Prostate gland (tissue), 2 donors: ENCODE measurements at places on chromosomes 3 and 15. TPM values are rescaled to one million over a fixed set of nuclear protein-coding genes. Genes with fewer than 3 reads are reported as not detected.

The DNAH12 gene
- 0.05 TPM for total RNA-seq

- H3K4me1 ChIP-seq: peaks cover 7% of the 10 kb centered on the region
- no peaks in the 10 kb centered on the region for H3K27me3 ChIP-seq
- H3K36me3 ChIP-seq: no peaks in the 10 kb centered on the region
- no peak for DNase-seq
- no peak overlapping the region for H3K4me3 ChIP-seq
- H3K27ac ChIP-seq: no peak overlapping the region
These were observed 166.7 kb downstream of the FOXP1 start for GRCh38 chr3:71416876-71417275.

The ABCF3 gene
- 103 TPM for total RNA-seq

DNA sequence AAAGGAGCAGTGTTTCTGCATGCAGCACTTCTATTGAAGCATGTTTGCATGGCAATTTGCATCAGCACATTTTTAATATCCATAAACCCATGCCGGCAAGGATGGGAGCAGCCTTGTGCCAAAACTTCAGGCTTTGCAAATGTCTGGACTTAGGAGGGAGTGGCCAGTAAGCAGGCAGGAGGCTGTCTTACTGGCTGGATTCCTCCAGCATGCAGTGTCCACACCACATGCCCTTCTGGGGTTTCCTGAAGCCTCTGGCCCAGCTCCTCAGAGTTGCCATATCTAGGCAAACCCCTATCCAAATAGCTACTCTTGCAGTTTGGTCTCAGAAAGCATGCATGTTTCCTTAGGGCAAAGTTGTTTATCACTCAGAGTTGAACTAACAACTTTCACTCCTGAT, 139.1 kb upstream of the MRPS22 start:
- DNase-seq: no peak
- H3K36me3 ChIP-seq: no peaks in the 10 kb centered on the region
- no peaks in the 10 kb centered on the region for H3K27me3 ChIP-seq
- H3K4me1 ChIP-seq: no peaks in the 10 kb centered on the region
- no peak overlapping the region for H3K4me3 ChIP-seq

GRCh38 chr3:163786416-163786815, 1291.9 kb downstream of the SI start:
- H3K36me3 ChIP-seq: no peaks in the 10 kb centered on the region
- H3K4me3 ChIP-seq: no peak overlapping the region
- no peak overlapping the region for H3K27ac ChIP-seq
- no peaks in the 10 kb centered on the region for H3K27me3 ChIP-seq
- H3K4me1 ChIP-seq: no peaks in the 10 kb centered on the region

GRCh38 chr15:69090197-69090948, 70.1 kb upstream of the GLCE start:
- H3K4me3 ChIP-seq: no peak overlapping the region
- H3K36me3 ChIP-seq: no peaks in the 10 kb centered on the region
- H3K27me3 ChIP-seq: no peaks in the 10 kb centered on the region
- H3K4me1 ChIP-seq: no peaks in the 10 kb centered on the region
- DNase-seq: no peak

- H3K27ac ChIP-seq: no peak overlapping the region
- no peaks in the 10 kb centered on the region for H3K36me3 ChIP-seq
These were observed 192.2 kb upstream of the TPM1 start for GRCh38 chr15:62850318-62850717.

DNA sequence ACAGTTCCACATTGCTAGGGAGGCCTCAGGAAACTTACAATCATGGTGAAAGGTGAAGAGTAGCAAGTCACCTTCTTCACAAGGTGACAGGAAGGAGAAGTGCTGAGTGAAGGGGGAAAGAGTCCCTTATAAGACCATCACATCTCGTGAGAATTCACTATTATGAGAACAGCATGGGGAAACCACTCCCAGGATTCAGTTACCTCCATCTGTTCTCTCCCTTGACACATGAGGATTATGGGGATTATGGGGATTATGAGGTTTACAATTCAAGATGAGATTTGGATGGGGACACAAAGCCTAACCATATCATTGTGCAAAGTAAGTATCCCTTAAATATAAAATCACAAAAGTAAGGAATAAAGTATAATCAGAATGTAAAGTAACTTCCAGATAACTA, 375.9 kb upstream of the NAALADL2 start:
- no peaks in the 10 kb centered on the region for H3K36me3 ChIP-seq
- no peaks in the 10 kb centered on the region for H3K27me3 ChIP-seq
- H3K27ac ChIP-seq: no peak overlapping the region

DNA sequence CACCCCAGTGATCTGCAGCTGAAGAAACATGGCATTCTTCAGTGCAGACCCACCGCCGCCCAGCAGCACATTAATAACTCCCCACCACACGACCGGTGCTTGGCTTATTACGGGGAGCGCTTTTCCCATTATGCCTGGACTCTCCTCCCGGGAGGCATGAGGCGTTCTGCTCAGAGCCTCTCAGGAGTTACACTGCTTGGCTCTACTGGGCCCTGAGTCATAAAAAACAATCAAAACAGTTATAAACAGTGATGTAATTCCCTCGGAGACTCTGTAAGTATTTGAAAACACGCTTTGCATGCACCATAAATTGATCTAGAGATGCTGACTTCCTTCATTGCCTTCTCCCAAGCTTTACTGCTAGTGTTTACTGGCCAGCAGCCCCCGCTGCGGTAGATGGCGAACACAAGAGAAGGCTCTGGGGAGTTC, 77.1 kb upstream of the SNRPA1 start:
- H3K4me3 ChIP-seq: no peak overlapping the region
- no peaks in the 10 kb centered on the region for H3K4me1 ChIP-seq
- no peaks in the 10 kb centered on the region for H3K36me3 ChIP-seq
- no peak for DNase-seq

The SENP5 gene
- total RNA-seq: 28.3 TPM

The BLOC1S6 gene
- total RNA-seq: 82.5 TPM

The NUP210 gene
- total RNA-seq: 10.6 TPM

The BLM gene
- 1.4 TPM for total RNA-seq

GRCh38 chr3:194773216-194773615, 87.5 kb downstream of the FAM43A start:
- peaks cover 2% of the 10 kb centered on the region for H3K4me1 ChIP-seq
- no peaks in the 10 kb centered on the region for H3K36me3 ChIP-seq
- peak overlapping the region; percentile 32 for H3K27ac ChIP-seq

- DNase-seq: no peak
- no peaks in the 10 kb centered on the region for H3K27me3 ChIP-seq
- H3K36me3 ChIP-seq: no peaks in the 10 kb centered on the region
- H3K4me1 ChIP-seq: no peaks in the 10 kb centered on the region
These were observed 222.6 kb downstream of the LRRC3B start for GRCh38 chr3:26845194-26845593.

The THRB gene
- 13.0 TPM for total RNA-seq

- no peaks in the 10 kb centered on the region for H3K4me1 ChIP-seq
- H3K27me3 ChIP-seq: no peaks in the 10 kb centered on the region
- H3K4me3 ChIP-seq: no peak overlapping the region
- no peak for DNase-seq
These were observed 149.9 kb downstream of the CFAP20DC start for GRCh38 chr3:58899953-58900298.

DNA sequence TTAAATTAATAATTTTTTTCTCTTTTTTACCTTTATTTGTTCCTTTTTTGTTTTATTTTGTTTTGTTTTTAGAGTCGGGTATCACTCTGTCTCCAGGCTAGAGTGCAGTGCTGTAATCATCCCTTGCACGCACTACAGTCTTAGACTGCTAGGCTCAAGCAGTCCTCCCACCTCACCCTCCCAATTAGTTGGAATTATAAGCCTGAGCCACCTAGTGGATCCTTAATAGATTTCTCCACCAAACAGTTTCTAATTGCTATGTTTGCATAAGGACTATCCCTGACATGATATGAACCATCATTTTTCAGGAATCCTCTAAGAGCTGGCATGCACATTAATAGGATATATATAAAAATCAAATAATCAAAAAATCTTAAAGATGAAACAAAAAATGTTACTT, 993.2 kb downstream of the OTOL1 start:
- no peak for DNase-seq
- no peaks in the 10 kb centered on the region for H3K36me3 ChIP-seq
- H3K4me3 ChIP-seq: no peak overlapping the region
- no peaks in the 10 kb centered on the region for H3K27me3 ChIP-seq
- no peaks in the 10 kb centered on the region for H3K4me1 ChIP-seq

DNA sequence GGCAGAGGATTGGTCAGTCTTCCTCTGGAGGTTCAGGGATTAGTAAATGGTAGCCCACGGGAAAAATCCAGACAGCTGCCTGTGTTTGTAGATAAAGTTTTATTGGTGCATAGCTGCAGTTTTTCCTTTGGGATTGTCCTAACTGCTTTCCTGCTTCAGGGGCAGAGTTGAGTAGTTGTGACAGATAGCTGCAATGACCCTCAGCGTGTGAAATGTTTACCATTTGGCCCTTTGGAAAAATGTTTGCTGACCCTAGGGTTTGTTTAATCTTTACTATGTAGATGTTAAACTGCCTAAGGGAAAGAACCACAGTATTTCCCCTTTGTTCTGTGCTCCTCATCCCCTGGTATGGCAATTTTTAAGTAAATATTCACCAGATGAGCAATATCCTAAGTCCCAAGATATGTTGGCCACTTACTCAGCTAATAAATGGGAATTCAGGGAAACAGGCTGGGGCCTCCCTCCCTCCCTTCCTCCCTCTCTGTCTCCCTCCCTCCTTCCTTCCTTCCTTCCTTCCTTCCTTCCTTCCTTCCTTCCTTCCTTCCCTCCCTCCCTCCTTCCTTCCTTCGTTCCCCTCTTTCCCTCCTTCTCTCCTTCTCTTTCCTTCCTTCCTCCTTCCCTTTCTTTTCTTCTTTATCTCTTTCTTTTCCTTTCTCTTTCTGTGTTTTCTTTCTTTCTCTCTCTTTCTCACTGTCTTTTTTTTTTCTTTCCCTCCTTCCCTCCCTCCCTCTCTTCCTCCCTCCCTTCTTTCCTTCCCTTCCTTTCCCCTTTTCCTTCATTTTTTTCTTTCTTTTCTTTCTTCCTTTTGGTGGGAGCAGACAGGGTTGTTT, 234.6 kb upstream of the BHLHE40 start:
- no peak overlapping the region for H3K27ac ChIP-seq
- H3K36me3 ChIP-seq: no peaks in the 10 kb centered on the region
- peaks cover 11% of the 10 kb centered on the region for H3K4me1 ChIP-seq
- DNase-seq: no peak

The CCR5 gene
- 0.55 TPM for total RNA-seq

DNA sequence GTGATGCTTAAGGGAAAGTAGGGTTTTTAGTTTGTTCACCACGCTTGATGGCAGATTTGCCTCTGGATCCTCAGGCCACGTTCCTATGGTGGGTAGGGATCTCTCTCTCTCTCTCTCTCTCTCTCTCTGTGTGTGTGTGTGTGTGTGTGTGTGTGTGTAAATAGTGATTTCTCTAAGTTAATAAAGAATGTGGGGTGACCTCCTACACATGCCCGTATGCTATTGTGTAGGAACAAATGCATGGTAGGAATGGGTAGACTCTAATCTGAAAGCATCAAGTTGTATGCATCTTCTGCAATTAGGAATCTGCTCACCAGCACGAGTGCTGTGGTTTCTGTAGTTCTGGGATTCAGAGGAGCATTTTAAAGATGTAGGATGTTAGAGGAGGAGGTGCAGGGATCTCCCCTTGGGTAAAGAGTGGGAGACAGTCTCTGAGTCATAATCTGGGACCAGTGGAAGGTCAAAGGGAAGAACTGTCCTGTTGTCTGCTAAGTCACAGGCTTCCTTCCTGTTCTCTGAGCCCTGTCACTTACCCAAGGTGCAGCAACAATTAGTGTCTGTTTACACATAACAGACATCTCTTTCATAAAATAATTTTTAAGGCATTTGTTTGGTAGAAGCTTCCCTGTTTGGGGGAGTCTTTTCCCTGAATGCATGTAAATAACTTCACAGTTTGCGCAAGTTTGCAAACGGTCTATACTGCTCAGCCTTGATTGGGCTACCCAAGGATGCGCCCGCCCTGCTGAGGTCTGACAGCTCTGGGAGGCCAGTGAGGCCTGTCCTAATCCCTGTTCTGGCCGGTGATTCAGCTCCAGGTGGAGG, 139.8 kb downstream of the IGF1R start:
- H3K27ac ChIP-seq: peak overlapping the region; percentile 87
- no peak for DNase-seq
- H3K4me1 ChIP-seq: peaks cover 32% of the 10 kb centered on the region
- no peaks in the 10 kb centered on the region for H3K36me3 ChIP-seq

The KIF7 gene
- 4.1 TPM for total RNA-seq

DNA sequence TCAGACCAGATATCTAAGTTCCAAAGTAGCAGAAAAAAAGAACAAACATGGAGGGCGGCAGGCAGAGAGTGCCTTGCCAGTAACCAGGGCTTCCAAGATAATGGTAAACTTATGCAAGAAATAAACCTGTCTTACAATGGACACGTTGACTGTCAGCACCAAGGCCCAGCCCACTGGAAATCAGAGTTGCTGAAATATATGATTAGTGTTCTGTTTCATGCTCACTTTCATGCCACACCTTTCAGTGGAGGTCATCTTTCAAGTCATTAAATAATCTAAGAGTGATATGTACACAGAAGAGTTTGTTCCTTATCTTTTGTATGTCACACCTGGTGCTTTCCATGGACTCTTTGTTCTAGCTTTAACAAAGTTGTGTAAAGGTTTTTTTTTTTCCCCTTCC, 358.1 kb downstream of the MECOM start:
- H3K4me3 ChIP-seq: no peak overlapping the region
- H3K4me1 ChIP-seq: no peaks in the 10 kb centered on the region
- no peak for DNase-seq
- H3K27me3 ChIP-seq: no peaks in the 10 kb centered on the region
- no peaks in the 10 kb centered on the region for H3K36me3 ChIP-seq
- no peak overlapping the region for H3K27ac ChIP-seq

The GOLGA8G gene
- not detected for total RNA-seq

GRCh38 chr3:124303305-124303910, 311.5 kb upstream of the ROPN1 start:
- H3K36me3 ChIP-seq: no peaks in the 10 kb centered on the region
- no peak overlapping the region for H3K4me3 ChIP-seq
- H3K27me3 ChIP-seq: no peaks in the 10 kb centered on the region
- H3K27ac ChIP-seq: no peak overlapping the region
- no peaks in the 10 kb centered on the region for H3K4me1 ChIP-seq
- DNase-seq: no peak

- no peaks in the 10 kb centered on the region for H3K4me1 ChIP-seq
- no peaks in the 10 kb centered on the region for H3K36me3 ChIP-seq
- DNase-seq: peak; percentile 21
- H3K27ac ChIP-seq: peak overlapping the region; percentile 42
- H3K4me3 ChIP-seq: no peak overlapping the region
These were observed 133.6 kb downstream of the CD47 start for GRCh38 chr3:107956991-107957900.

The CCR2 gene
- total RNA-seq: 1.0 TPM
